ENCODE measurements at places on chromosomes 5 and 9. TPM values are rescaled to one million over a fixed set of nuclear protein-coding genes. Genes with fewer than 3 reads are reported as not detected.

DNA sequence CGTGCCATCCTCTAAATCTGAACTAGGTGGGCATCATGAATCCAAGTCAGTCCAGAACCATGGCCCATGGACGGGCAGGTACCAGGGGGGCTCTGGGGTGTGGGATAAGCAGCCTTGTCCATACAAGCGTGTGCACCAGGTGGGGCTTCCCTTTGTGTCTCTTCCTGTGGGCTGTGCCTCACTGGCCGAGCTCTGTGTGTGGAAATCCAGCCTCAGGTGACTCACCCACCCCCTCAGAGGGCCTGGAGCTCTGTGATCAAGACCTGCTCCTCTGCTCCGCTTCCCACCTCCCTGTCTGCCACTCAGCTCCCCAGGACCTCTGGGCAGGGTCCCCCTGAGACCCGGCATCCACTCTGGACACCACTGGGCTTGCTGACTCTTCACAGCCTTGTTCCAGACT is 33.0 kb downstream of the GADD45G start:
- no peak overlapping the region for H3K4me3 ChIP-seq
- no peak overlapping the region for H3K27ac ChIP-seq
- H3K27me3 ChIP-seq, result no peaks in the 10 kb centered on the region
- H3K4me1 ChIP-seq, result no peaks in the 10 kb centered on the region

DNA sequence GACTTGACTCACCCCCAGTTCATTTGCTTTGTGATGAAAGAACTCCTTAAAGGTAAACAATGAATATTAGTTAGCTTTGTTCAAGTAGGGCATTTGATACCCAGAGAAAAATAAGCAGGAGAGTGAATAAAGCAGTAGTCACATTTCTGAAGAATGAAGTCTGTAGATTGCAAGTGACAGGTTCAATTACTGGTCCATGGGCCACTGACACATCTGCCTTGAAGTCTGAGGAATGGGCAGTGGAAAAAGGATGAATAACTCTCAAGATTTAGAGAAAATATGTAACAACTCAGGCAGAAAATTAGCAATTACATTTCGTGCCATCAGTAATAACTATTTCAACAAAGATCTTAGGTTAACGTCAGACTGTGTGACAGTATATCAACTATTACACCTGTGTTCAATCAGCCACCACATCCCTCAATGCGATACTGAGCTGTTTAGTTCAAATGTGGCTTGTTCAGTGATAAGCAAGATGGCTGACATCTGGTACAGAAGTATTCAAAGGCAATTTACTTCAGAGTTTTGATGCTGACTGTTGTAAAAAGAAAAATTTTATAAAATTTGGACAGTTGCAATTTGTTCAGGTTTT is 1890.7 kb upstream of the NUDT12 start:
- no peaks in the 10 kb centered on the region for H3K36me3 ChIP-seq
- H3K27ac ChIP-seq, result no peak overlapping the region
- H3K27me3 ChIP-seq, result no peaks in the 10 kb centered on the region
- no peak overlapping the region for H3K4me3 ChIP-seq
- no peak for DNase-seq

- H3K27ac ChIP-seq, result peak overlapping the region; percentile 20
- peak; percentile 73 for DNase-seq
- peaks cover 2% of the 10 kb centered on the region for H3K27me3 ChIP-seq
- H3K4me3 ChIP-seq, result peak overlapping the region; percentile 52
These were observed 21.6 kb downstream of the BHMT start for GRCh38 chr5:79133121-79133656.

GRCh38 chr5:65481635-65482295 is at the start of gene ADAMTS6:
Gene ADAMTS6, minus strand, starts transcription at chr5:65481920. Its CDS starts 8,247 bp downstream, at chr5:65473673.
- H3K27me3 ChIP-seq, result peaks cover 3% of the 10 kb centered on the region
- H3K4me1 ChIP-seq, result peaks cover 4% of the 10 kb centered on the region
- no peaks in the 10 kb centered on the region for H3K36me3 ChIP-seq
- H3K27ac ChIP-seq, result peak within 1 kb of the TSS; percentile 68
- H3K4me3 ChIP-seq, result peak within 1 kb of the TSS; percentile 84
- DNase-seq, result peak; percentile 92

DNA sequence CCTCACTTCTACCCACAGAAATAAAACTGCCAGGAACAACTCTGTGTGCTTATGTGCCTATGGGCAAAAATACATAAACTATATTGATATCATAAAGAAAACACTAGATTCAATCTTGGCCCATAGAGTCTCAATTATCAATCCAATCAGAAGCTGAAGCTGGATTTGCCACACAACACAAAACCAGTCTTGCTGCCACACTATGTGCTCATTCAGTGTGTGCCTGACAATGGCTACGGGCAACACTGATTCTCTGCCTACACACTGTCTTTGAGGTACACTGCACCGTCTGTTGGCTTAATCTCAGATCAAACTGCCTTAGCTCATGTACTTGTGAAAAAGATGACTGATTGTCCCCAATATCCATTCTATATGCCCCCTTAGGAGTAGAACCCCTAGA is 35.4 kb downstream of the ARL15 start:
- H3K36me3 ChIP-seq, result no peaks in the 10 kb centered on the region
- H3K4me3 ChIP-seq, result no peak overlapping the region
- no peaks in the 10 kb centered on the region for H3K4me1 ChIP-seq
- no peaks in the 10 kb centered on the region for H3K27me3 ChIP-seq
- no peak overlapping the region for H3K27ac ChIP-seq
- DNase-seq, result no peak

DNA sequence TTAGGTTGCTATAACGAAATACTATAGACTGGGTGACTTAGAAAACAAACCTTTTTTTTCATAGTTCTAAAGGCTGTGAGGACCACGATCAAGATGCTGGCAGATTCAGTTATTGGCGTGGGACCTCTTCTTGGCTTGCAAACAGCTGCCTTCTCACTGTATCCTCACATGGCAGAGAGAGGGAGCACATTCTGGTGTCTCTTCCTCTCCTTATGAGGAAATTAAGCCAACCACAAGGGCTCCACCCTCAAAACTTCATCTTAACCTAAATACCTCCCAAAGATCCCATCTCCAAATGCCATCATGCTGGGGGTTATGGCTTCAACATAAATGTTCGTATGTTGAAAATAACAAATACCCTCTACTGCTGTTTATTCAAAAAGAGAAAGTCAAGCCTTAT is 197.1 kb downstream of the CEMIP2 start:
- no peak overlapping the region for H3K4me3 ChIP-seq
- no peaks in the 10 kb centered on the region for H3K27me3 ChIP-seq
- H3K27ac ChIP-seq, result no peak overlapping the region
- no peaks in the 10 kb centered on the region for H3K4me1 ChIP-seq
- H3K36me3 ChIP-seq, result no peaks in the 10 kb centered on the region
- DNase-seq, result no peak

DNA sequence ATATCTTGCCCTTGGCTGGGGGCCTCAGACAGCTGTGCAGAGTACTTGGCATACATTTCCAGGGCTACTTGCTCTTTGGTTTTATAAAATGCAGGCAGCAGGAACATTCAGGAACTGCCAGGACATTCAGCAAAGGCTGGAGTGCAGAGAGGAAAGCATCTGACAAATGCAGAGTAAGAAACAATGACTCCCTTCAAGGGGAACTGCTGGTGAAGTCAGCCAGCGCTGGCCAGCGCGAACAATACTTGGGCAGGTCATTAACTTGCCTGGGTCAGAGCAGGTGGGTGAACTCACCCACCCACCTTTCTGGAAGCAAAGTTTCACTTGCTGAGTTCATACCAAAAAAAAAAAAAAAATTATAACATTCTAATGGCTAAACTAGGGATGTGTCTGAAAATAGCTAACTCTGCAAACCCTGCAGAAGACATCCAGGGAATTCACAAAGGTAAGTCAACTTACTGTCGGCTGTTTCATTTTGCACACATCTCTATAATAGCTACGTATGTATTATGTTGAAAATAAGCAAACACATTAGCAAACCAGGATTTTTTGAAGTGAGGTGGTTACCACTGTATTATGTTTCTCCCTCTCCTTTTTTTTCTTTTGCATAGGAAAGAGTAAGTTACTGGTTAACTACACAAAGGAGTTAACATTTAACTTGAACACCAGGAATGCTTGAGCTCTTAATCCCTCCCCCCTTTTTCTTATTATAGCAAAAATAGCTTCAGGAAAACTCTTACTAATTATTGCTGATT is 152.2 kb downstream of the GLIS3 start:
- H3K4me3 ChIP-seq, result no peak overlapping the region
- peaks cover 67% of the 10 kb centered on the region for H3K4me1 ChIP-seq
- peak; percentile 65 for DNase-seq
- peak overlapping the region; percentile 91 for H3K27ac ChIP-seq
- H3K36me3 ChIP-seq, result no peaks in the 10 kb centered on the region
- no peaks in the 10 kb centered on the region for H3K27me3 ChIP-seq

The EGFLAM gene
- total RNA-seq, result 5.1 TPM

The TAF11L5 gene
- not detected for total RNA-seq

The LYRM7 gene
- 7.2 TPM for total RNA-seq
